ENCODE measurements at places on chromosomes 7 and 10.

DNA sequence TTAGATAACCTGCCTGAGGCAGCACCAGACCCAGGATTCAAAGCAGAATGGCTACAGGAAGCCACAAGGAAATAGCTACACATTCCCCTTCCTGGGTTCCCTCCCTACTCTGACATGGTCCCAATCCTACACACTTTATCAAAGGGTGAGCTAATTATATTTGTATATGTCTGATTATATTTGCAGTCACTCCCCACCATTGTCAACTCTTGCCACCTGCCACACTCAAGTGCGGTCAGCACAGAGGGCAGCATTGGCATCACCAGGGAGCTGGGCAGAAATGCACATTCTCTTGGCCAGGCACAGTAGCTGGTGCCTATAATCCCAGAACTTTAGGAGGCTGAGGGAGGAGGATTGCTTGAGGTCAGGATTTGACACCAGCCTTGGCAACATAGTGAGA, 114.1 kb upstream of the PDLIM1 start:
- no peak for DNase-seq

- DNase-seq, result no peak
These were observed 49.0 kb upstream of the TMEM72 start for GRCh38 chr10:44862006-44862751.

GRCh38 chr7:29547421-29547820, 16.2 kb upstream of the PRR15 start:
- no peak for DNase-seq

DNA sequence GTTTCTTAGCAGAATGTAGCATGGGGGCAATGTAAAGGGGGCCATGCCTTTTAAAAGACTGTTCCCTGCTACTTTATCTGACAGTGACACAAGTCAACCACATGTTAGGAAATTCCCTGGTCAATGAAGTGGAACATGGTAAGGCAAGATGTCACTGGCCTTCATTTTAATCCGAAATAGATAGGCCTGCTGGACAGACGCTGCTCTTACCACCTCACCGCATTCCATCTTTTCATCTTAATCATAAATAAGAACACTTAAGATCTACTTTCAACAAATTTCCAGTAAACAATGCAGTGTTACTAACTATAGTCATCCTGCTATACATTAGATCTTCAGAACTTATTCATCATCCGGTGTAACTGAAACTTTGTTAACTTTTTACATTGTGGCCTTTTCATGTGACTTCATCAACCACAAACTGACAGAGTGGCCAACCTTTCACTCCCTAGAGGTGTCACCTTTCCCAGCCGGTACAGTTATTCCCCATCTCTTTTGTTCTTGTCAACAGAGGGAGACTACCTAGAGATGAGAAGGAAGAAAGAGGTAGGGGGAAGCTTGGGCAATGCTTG, 15.6 kb downstream of the ASB4 start:
- no peak for DNase-seq

GRCh38 chr10:61902445-61903220, 1.1 kb downstream of the ARID5B start:
- peak; percentile 47 for DNase-seq

DNA sequence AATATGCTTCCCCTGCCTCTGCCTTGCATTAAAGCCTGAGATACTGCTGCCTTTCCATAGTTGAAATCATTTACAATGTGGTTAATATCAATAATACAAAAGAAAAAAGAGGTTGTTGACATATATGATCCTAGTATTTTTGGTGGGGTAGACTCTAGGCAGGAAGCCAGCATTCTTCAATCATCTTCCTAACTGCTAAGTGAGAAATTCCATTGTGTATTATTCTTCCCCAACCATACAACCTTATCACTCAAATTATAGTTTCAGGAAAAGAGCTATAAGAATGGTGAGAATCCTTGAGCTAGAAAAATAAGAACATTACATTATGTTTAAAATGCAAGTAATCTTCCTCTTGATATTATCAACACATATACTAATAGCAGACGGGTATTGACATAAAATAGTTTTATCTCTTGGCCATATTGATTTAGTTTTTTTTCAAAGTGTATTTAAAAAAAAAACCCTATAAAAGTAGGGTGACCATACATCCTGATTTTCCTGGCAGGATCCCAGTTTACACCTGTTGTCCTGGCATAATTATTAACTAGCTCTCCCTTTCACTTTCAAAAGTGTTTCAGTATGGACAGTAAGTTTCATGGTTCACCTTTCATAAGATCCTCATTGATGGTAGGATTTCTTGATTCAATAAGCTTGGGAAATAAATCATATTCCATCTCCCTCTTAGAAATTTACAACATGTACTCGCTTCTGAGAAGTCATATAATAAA, 33.4 kb upstream of the WASL start:
- DNase-seq, result no peak

DNA sequence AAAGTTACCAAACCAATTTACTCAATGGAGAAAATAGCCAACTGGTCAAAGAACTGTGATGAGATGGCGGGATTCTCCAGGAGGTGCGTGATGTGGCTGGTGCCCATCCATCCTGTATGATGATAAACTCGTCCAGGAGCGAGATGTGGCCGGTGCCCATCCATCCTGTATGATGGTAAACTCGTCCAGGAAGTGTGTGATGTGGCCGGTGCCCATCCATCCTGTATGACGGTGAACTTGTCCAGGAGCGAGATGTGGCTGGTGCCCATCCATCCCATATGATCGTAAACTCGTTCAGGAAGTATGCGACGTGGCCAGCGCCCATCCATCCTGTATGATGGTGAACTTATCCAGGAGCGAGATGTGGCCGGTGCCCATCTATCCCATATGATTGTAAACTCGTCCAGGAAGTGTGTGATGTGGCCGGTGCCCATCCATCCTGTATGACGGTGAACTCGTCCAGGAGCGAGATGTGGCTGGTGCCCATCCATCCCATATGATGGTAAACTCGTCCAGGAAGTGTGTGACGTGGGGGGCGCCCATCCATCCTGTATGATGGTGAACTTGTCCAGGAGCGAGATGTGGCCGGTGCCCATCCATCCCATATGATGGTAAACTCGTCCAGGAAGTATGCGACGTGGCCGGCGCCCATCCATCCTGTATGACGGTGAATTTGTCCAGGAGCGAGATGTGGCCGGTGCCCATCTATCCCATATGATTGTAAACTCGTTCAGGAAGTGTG, 496.2 kb downstream of the DNAJB6 start:
- DNase-seq, result no peak

DNA sequence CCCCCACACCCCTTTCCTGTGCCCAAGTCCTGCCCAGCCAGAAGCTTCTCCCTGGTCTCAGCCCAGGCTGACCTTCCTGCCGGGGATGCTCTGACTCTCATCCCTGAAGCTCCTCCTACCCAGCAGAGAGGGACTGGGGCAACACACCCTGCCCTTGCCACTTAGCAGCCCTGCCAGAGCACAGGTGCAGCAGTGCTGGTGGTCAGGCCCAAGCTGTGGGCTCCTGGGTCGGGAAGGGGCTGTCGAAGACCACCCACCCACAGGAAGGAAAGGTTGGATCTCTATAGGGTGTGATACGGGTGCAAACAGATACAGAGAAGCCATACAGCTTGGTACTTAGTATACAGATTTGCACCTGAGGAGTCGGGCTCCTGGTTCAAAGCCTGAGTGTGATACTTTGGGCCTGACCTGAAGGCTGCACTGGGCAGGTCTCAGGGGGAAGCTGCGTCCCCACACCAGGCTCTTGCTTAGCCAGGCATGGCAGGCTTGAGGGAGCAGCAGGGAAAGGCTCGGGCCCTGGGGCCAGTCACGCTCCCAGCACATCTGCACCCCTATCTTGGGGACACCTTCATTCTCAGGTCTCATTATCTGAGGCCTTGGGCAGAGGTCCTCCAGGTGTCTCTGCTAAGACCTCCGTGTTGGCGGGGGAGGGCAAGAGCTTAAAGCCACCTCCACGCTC, 47.3 kb downstream of the TCERG1L start:
- DNase-seq, result no peak

DNA sequence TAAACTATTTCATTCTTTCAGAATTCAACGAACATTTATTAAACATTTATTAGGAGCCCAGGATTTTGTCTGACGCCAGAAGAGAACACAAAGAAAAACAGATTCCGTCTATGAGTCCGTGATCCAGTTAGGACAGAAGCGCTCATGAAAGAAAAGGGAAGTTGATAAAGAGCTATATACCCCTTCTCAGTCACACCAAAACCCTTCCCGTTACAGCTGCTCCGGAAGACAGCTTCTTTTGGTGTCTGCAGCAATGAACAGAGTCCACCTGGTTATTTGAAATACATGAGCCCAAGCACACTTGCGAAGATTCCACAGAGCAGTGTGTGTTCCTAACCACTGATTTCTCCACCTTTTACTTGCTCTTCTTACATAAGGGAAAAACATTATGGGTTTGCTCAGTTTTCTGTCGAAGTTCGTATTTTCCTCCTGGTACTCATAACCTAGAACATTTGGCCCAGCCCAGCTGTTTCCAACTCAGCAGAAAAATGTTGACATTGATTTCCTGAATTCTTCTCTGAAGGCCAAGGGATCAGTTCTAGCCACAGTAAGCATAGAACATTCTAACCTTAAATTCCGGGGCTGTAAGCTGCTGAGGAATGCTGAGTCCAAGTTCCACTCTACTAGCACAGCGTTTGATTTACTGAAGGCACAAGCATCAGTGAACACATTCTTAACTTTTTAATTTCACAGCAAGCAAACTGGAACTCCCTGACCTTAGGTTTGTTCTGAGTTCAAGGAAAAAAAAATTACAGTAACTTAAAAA, 206.5 kb downstream of the SORCS1 start:
- no peak for DNase-seq

GRCh38 chr7:112707655-112708054, 82.5 kb downstream of the TMEM168 start:
- no peak for DNase-seq

DNA sequence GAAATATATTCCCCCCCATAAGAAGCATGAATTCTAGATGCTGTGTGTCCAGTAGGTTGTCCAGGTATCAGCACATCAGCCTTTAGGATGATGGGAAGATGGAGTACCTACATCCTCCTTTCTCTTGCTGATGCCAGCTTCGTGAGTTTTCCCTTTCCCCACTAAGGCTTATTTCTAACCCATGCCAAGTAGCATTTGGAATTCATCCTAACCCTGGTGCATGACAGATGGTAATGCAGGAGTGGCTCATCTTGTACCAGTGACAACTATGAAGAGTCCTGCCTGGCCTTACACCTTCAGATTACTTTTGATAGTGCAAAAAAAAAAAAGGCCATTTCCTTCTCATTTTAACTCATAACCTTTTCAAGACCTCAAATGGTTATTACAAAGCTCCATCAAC, 58.7 kb downstream of the ARHGAP21 start:
- no peak for DNase-seq

- no peak for DNase-seq
These were observed 90.9 kb downstream of the DNAJC1 start for GRCh38 chr10:21912625-21913024.

GRCh38 chr10:33155720-33156638, 178.5 kb downstream of the NRP1 start:
- no peak for DNase-seq

Measured in stimulated activated CD8-positive, alpha-beta memory T cell treated with anti-CD3 and anti-CD28 coated beads, Interleukin-4, amount 100 ng/mL, for 24 hours (primary cell).